Activated CD8-positive, alpha-beta T cell treated with anti-CD3 and anti-CD28 coated beads for 36 hours (primary cell): ENCODE measurements at places on chromosomes 2 and 18.

DNA sequence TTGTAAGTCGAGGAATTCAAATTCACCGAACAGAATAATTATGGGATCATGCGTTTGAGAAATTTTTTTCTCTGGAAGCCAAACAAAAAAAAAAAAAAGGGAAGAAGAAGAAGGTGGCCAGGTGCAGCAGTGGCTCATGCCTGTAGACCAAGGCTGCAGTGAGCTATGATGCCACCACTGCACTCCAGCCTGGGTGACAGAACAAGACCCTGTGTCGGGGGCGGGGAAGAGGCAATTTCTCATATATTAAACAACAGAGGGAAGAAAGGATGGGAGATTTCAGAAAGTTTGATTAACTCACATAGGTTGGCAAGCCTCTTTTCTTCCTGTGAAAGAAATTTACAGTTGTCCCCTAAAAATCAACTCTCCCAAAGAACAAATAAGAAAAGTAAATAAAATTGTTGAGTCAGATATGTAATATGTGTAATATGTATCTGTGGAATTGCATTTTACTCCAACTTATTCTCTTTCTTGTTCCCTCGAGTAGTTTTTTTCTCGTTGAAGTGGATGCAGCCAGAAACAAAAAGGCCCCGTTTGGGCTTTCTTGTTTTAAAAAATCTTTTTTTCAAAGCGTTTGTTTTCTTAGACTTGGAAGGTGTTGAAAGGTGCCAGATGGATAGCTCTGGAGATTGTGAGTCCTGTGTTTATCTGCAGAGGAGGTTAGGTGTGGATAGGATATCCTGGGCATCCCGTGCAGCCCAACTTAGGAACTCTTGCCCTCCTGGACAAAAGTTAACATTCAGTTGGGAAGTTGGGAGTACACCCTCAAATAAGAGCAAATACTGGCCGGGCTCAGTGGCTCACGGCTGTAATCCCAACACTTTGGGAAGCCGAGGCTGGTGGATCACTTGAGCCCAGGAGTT lies 25.4 kb upstream of the FMNL2 start:
- DNase-seq, result no peak

- DNase-seq, result no peak
Measured at GRCh38 chr2:98709535-98709934, 21.4 kb downstream of the MGAT4A start.

DNA sequence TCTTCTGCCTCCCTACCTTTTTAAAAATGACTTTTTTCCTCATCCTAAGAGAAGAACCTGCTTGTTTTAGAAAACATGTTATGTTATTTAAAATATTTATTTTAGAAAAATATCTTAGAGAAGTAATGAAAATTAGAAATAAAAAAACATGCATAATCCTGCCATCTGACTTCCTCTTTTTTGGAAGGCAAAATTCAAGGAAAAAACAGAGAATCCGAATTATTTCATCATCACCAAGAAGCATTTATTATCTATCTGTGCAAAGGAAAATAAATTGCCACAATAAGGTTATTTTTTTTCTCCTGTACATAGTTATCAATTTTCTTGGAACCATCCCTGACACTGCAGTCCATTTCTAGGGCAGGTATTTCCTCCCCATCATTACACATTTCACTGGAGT lies 14.4 kb downstream of the SLC39A6 start:
- no peak for DNase-seq

- DNase-seq, result no peak
Measured at GRCh38 chr2:39875182-39875913, 96.3 kb upstream of the THUMPD2 start.

DNA sequence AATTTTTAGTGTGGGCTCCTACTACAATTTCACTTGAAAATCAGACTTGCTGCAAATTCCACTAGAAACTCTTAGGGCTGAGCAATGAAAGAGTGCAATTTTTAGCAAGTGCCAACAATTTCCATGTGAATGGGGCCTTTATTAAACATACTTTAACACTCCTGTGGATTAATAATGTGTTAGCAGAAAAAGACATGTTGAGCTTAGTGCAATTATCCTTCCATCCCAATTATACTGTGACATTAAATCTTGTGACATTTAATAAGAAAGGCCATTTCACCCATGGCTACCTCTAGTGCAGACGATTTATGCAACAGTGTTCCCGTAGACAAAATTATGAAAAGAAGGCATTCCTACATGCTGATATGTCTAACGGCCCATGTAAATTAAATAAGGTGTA lies 639.7 kb downstream of the STK39 start:
- no peak for DNase-seq

DNA sequence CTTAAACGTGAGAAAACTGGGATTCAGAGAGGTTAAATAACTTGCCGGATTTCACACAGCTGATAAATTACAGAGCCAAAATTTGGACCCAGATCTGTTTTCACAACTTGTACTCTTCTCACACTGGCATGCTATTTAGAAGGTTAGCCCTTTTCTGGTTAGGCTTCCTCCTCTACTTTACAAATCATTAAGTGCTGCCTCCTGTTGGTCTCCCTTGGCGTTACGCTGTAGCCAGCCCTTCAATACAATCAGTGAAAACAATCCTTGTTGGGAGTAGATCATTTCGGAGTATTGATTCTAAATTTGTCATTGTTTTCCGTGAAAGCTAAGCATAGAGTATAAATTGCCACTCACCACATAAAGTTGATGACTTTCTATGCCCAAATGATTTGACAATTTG lies 153.5 kb downstream of the ARHGAP15 start:
- peak; percentile 52 for DNase-seq

DNA sequence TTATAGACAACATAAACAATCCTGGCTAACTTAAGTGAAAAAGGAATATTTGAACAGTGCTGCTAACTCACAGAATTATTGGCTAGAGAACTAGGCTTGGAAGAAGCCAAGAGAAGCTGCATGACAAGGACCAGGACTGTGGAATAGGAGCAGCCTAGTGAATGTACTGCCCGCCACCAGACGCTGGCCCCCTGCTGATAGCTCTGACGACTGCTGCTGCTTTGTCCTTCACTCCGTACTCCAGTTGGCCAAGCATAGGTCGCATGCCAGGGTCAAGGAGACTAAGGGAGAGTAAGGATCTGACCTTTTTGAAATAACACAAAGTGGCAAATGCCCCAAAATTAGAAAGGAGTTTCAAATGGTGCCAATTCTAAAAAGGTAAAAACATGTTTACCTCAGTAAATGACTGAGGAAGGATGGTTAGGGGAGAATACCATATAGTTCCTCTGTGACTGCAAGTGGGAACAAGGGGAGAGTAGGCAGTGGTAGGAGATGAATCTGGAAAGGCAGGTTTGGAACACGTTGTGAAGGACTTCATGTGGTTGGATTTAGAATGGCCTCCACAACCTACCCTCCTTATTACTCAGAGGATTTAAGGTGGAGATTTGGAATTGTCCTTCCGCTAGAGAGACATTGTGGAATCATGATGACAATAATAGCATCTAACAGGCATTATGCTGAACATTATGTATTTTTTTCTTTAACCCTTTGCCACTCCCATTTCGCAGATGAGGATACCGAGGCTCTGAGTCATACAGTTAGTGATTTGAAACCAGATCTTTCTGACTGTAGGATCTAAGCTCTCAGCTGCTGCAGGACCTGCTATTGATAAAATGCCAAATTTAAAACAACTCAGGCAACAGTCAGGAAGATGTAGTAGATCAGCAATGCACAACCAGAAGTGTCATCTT lies 19.5 kb downstream of the STRADB start:
- no peak for DNase-seq
